EL (cell line): ENCODE measurements at places on chromosomes 7 and 10.

DNA sequence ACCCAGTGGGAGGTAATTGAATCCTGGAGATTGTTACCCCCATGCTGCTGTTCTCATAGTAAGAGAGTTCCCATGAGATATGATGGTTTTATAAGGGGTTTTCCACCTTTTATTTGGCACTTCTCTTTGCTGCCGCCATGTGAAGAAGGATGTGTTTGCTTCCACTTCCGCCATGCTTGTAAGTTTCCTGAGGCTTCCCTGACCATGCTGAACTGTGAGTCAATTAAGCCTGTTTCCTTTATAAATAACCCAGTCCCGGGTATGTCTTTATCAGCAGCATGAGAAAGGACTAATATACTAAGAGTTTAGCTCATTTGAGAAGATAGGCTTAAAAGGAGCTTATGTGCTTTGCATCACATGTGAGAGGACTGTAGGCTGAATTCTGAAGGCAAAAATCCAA, 29.3 kb downstream of the TMEM248 start:
- DNase-seq: no peak

DNA sequence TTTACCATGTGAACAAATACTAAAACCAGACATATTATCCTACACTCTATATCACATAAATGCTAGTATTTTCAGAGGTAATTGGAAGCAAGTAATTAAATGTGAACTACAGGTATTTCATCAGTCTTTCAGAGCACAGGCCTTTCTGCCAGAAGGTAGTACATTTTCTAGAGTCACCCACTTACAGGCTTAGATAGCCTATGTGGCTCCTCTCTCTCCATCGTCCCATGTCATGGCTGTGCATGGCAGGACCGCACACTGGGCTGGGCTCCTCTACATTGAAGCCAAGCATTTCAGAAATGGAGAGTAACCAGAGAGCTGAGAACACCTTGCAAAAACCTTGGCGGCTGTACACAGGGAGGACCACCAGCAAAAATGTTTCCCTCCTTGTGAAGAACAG, 49.7 kb downstream of the GFRA1 start:
- DNase-seq: no peak

- DNase-seq: no peak
Measured at GRCh38 chr7:151014950-151015349, 9.3 kb downstream of the ATG9B start.

DNA sequence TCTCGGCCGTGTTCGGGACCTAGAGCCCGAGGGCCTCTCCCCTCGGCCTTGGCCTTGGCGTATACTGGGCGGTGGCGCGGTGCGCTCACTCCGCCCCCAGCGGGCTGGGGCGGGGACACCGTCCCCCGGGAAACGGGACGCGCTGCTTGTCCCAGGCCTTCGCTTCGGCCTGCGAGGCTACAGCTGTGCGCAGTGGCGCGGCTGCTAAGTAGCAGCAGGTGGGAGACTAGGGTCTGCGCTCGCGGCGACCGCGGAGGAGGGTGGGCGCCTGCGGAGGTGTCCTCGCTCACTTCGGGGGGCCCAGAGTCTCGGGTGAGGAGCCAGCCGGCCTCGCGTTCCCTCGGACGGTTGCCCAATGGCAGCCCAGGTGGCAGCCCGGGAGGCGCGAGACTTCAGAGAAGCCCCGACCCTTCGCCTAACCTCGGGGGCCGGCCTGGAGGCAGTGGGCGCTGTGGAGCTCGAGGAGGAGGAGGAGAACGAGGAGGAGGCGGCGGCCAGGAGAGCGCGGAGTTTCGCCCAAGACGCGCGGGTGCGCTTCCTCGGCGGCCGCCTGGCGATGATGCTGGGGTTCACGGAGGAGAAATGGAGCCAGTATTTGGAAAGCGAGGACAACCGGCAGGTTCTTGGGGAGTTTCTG, at the start of gene DNAH11:
DNAH11 (plus strand) TSS at position 149 of the 637 bp plus-strand sequence; CDS start at position 356, 207 bp downstream.
- DNase-seq: peak; percentile 68

DNA sequence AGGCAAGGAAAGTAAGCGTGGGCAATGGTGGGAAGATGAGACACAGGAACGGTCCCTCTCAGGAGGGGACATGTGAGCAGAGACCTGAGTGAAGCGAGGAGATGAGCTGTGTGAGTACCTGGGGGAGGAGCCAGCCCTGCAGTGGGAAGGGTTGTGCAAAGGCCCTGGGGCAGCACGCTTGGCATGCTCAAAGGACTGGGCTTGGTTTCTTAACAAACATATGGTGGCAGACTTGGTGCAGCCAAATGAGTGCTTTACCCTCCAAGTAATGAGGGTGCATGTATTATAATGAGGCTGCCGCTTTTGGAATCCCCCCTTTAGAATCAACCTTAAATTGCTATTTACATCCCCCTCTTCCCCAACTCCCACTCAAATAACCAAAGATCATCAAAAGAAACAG, 152.7 kb upstream of the FRMD4A start:
- no peak for DNase-seq

DNA sequence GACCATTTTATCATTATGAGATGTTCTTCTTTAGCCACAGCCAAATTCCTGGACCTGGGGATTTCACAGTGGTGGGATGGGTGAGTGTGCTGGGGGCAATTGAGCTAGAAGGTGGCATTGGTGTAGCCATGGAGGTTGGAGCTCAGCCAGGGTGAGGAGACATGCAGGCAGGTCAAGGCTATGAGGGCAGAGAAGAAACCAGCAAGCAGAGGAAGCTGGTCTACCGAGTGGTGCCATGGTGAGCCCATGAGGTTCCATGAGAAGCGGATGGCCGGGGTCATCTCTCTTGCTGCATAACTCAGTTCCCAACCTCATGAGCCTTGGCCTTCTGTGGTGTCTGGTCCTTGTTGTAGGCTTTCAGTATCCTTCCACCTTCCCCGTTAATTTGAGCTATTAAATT, 91.4 kb downstream of the CARD11 start:
- no peak for DNase-seq

GRCh38 chr7:44330331-44330730, 4.9 kb upstream of the CAMK2B start:
- no peak for DNase-seq

GRCh38 chr7:33874943-33875342, 30.4 kb upstream of the BMPER start:
- DNase-seq: peak; percentile 77

DNA sequence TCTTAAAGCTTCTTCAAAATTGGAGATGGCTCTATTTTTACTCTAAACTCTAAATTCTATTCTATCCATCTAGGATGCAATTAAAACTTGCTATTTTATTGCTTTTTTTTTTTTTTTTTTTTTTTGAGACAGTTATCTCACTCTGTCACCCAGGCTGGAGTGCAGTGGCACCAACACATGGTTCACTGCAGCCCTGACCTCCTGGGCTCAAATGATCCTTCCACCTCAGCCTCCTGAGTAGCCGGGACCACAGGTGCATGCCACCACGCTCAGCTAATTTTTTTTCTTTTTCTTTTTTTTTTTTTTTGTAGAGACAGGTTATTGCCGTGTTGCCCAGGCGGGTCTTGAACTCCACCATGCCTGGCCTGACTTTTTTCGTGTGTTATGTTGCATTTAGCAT, 41.2 kb downstream of the DNAJC1 start:
- no peak for DNase-seq

- DNase-seq: no peak
Measured at GRCh38 chr7:106424476-106425016, 139.8 kb upstream of the NAMPT start.

DNA sequence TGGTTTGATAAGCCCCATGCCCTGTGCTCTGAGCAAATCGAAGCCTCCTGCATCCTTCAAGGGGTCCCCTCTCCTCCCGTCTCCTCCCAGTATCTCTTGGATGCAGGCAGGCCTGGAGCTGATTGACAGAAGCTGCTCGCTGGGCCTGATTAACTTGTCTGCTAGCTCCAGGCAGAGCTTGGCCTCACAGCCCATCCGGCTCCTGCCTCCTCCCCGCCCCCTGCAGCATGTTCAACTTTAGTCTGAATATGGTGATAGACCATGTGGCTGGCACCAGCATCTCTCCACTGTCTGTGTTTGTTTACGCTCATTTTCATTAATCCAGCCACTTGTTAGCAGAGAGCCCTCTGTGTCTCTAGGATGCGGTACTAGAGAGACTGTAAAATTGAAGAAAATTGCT, 432.2 kb downstream of the DPP6 start:
- no peak for DNase-seq

DNA sequence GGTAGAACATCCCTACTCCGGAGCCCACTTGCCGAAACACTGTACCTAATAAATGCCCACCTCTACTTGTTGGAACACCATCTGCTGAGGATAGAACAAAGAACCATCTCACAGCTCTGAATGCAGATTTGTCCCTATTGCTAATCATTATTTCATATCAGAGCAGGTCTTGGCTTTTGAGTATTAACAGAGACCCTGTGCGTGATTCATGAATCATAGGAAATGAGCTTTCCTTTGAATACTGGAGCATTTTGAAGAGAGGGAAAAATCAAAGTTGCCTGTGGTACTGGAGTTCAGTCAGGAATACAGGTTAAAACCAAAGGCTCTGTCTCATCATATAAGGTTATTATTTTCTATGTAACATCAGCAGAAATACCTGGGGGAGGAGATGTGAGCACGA, 1132.3 kb downstream of the XPNPEP1 start:
- no peak for DNase-seq

- DNase-seq: no peak
Measured at GRCh38 chr10:132366006-132366405, 31.0 kb upstream of the PWWP2B start.

- DNase-seq: no peak
Measured at GRCh38 chr10:4082861-4083260, 297.9 kb upstream of the KLF6 start.

GRCh38 chr10:102121739-102122372, 1.7 kb upstream of the LDB1 start:
- DNase-seq: no peak

GRCh38 chr7:20438248-20438647, 107.5 kb downstream of the ITGB8 start:
- no peak for DNase-seq

DNA sequence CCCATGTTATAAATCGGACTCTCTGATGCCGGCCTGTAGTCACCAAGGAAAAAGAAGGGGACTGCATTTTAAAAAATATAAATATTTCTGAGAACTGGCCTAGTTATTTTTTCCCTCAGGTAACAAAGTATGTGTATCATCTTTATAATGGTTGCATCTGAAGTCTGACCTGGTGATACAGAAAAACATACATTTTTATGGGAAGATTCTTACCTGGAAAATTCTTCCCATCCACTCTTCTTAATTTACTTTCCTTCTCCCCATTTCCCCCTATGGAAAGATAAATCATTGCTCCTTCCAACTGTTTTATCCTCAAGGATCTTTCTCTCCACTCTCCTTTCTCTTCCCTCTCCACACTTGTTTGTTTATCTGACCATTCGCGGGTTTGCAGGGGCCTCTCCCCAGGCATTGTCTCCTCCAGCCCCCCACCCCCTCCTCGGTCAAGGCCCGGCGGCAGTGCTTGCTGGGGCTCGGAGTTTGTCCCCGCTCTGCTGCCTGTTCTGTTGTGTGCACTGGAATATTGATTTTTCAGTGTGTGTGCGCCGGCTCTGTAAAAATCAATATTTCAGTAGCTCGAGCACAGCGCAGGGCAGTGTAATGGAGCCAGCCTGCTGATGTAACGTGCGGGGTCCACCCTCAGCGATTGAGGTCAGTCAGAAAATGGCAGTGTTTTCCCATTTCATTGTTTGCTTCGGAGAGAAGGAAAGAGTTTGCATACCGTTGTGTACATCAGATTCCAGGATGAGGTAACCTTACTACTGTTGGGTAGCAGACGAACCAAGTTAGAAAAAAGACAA, 199.5 kb upstream of the NFE2L3 start:
- DNase-seq: no peak

GRCh38 chr10:73086816-73087215, 9.8 kb downstream of the P4HA1 start:
- no peak for DNase-seq

- DNase-seq: no peak
Measured at GRCh38 chr7:147412109-147412508, 1178.5 kb upstream of the C7orf33 start.

DNA sequence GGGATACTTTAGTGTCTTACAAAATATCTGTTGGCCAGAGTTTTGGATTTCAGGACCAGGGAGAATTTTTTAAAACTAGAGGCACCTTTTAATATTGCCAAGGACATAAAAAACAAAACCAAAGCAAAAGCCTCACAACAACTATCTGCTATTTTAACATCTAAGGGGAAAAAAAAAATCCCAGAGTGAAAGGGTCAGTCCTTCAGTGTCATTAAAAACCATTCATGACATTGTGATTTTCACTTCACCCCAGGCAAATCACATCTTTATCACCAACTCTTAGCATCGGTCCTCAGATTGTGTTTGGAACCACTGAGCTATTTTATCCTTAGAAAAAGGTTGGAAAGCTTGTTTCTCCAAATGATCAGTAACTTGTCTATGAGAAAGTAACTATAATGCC, 10.7 kb downstream of the CEP41 start:
- no peak for DNase-seq

- DNase-seq: no peak
Measured at GRCh38 chr7:32221736-32222135, 151.5 kb upstream of the PDE1C start.

GRCh38 chr7:79723833-79724618, 270.6 kb upstream of the MAGI2 start:
- no peak for DNase-seq

- peak; percentile 81 for DNase-seq
Measured at GRCh38 chr7:113796557-113796956, 122.3 kb downstream of the PPP1R3A start.

GRCh38 chr10:131961777-131962662, 19.7 kb downstream of the BNIP3 start:
- DNase-seq: peak; percentile 56

DNA sequence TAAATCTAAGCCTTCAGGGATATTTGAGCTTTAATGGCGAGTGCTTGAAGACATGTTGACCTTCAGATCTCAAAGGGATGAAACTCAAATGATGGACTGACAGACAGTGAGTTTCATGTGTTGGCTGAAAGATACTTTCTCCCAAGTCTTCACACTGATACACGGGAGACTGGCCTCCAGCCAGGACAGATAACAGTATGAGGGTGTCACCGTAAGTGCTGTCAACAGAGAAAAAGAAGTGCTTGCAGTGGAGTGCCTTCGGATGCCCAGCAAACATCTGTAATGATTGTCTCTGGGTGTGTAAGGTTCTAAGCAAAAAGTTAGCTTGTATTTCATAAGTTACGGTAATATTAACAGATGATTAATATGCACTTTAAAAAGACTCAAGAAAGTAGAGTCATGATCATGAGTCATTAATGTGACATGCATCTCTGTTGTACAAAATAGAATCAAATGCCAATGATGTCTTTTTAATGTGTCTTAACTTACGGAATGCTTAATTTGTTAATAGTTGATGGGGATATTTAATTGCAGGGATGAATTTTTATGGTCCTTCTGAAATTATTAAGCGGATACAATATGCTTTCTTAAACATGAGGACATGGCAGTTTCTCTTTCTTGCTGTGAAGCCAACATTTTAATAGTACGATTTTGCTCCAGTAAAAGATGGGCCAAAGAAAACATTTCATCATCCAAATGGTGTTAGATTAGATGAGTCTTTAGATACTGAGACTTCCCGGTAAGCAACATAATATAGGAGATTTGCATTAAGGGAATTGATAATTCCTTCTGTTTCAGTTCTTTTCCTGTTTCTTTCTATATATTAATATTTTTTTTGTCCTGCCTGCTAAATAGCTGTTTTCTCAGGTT, 292.5 kb downstream of the GALNT17 start:
- DNase-seq: no peak
